ENCODE measurements at places on chromosomes 13 and 19. TPM values are rescaled to one million over a fixed set of nuclear protein-coding genes. Genes with fewer than 3 reads are reported as not detected.
A peak's percentile ranks its signal among the peaks of the same experiment; 100 is the strongest.

DNA sequence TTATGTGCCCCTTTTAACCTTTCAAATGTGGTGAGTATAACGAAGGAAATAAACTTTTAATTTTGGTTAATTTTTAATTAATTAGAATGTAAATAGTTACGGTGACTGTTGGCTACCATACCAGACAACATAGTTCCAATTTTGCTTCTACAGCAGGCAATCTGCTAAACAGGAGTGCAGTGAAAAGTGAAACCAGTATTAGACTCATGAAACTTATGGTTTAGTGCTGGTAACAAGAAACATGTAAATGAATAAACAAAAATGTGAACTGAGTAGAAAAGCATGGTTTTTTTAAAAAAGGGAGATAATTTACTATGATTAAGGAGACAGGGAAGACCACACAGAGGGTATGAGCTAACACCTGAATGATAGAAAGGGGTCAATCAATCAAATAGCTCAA, 478.4 kb downstream of the PCDH9 start:
- DNase-seq: no peak

DNA sequence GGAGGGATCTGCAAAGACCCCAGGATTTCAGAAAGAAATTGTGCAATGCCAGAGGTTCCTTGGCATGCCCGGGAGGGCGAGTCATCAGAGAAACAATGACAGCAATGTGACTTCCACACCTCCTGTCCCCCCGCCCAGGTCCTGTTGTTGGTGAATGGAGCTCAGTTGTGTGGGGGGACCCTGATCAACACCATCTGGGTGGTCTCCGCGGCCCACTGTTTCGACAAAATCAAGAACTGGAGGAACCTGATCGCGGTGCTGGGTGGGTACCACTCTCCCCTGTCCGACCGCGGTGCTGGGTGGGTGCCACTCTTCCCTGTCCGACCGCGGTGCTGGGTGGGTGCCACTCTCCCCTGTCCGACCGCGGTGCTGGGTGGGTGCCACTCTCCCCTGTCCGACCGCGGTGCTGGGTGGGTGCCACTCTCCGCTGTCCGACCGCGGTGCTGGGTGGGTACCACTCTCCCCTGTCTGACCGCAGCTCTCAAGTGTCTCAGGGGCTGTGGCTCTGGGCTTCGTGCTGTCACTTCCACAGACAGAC, 5.2 kb upstream of the F10 start:
- DNase-seq: peak; percentile 6

DNA sequence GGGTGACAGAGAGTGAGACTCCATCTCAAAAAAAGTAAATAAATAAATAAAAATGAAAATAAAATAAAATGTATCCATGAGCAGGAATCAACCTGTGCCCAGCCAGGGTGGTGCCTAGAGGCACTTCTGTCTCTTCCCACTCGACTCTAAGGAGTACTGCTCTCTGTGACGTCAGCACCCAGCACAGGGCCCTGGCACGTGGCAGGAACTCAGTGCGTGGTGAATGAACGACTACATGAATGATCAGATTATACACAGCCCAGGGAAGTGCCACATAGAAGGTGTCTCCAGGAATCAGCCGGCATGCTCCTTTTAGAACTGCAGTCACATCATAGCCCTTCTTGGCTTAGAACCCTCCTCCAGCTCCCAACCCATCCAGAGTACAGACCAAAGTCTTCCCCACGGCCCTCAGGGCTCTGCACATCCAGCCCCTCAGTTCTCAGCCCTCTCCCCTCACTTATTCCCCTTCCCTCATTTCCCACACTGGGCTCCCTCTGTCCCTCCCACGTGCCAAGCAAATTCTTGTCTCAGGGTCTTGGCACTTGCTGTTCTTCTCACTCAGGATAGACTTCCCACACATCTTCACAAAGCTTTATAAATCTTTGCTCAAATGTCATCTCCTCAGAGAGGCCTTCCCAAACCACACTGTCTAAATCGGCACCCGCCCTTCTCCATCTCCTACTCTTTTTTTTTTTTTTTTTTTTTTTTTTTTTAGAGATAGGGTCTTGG, 4.2 kb downstream of the CLIP3 start:
- DNase-seq: no peak

DNA sequence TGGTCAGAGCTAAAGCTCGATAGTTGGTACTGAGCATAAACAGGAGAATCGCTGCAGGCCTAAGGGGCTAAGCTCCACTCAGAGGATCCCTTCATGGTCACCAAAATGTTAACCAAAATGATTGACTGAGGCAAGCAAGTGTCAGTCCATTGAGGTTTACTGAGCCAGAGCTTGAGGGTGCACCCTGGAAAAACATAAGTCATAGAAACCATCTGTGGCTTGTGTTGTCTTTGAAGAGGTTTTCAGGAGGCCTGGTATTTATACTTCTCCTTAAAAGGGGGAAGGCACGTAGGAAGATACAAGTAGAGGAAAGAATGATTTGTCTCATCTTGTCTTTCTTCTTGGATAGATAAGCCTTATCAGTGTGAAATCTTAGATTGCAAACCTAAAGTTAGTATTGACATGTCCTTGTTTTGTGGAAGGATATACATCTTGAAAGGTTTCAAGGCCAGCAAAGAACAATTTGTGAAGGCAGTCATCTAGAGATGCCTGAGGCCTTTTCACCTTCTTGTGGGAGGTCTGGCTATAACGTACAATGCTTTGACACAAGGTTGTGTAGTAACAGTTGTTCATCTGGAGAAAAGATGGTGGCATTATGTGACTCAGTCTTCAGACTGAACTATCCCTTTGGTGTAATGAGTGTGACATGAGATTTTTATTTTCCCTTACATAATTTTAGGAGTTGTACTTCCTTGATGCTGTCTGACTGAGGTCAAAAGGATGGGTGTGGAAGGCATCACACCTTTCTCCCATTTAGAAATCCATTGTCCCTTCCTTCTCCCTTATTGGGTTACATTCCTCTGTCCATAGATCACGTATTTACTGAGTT, 14.7 kb upstream of the CEACAM6 start:
- no peak for DNase-seq

- DNase-seq: no peak
Observed at GRCh38 chr19:45110851-45111266, 17.9 kb downstream of the PPP1R37 start.

DNA sequence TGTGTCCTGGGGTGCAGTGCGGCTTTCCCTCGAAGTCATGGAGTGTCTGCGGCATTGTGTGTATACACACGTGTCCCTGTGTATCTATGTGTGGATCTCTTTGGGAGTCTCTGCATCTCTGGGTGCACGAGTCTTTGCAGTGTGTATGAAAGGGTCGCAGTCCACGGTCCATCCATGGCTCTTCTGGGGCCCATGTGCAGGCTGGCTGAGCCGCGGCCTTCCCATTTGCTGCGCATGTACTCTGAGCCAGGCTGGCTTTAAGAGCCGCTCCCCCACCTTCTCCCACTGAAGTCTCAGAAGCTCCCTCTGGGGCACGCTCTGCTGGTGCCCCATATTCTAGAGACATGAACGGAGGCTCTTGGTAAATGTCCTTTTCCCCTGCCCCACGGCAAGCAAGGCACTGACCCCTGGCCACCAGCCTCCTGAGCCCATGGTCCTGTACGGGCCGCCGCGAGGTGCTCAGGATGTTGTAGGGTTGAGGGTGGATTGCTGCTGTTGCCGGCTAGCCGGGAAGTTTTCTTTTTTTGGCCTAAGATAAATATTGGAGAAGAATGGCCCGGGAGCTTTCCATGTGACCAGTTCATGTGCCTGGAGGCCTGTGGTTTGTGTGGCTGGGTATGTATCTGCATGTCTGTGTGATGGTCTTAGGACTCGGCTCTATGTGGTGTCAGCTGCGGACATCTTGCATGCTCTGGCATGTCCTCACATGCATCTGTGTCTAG, 31.9 kb downstream of the PAK4 start:
- no peak for DNase-seq

GRCh38 chr19:10374931-10375330, 5.4 kb downstream of the TYK2 start:
- no peak for DNase-seq

- DNase-seq: peak; percentile 74
Observed at GRCh38 chr19:49391581-49392399, 3.7 kb downstream of the KASH5 start.

- peak; percentile 95 for DNase-seq
Observed at GRCh38 chr19:38321646-38322196, 2.1 kb downstream of the KCNK6 start.

DNA sequence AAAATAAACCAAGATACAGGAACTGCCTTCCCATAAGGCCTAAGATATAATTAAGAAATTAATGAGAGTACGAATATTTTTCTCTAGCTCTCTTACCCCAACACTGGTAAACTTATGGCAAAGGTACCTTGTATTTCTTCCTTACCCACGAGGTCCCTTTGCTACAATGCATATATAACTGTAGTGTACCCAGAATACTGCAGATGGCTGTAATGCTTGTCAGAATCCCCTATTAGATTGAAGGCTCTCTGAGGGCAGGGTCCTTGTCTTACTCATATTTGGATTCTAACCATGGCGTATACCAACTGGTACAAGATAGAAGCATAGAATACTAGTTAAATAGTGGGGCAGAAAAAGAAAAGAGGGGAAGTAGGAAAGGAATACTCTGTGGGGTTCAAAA, 15.1 kb downstream of the SLC25A30 start:
- DNase-seq: no peak

DNA sequence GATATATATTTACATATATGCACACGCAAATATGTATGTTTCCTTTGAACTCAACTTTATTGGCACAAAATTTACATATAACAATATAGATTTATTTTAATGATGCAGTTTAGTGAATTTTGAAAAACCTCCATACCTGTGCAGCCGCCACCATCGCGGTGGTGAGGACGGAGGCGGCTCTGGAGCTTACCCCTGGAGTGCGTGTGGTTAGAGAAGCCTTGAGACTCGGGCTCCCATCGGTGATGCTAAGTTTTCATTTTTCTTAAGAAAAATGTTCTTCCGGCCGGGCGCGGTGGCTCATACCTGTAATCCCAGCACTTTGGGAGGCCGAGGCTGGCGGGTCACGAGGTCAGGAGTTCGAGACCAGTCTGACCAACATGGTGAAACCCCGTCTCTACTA, 31.8 kb downstream of the GJA3 start:
- DNase-seq: no peak

DNA sequence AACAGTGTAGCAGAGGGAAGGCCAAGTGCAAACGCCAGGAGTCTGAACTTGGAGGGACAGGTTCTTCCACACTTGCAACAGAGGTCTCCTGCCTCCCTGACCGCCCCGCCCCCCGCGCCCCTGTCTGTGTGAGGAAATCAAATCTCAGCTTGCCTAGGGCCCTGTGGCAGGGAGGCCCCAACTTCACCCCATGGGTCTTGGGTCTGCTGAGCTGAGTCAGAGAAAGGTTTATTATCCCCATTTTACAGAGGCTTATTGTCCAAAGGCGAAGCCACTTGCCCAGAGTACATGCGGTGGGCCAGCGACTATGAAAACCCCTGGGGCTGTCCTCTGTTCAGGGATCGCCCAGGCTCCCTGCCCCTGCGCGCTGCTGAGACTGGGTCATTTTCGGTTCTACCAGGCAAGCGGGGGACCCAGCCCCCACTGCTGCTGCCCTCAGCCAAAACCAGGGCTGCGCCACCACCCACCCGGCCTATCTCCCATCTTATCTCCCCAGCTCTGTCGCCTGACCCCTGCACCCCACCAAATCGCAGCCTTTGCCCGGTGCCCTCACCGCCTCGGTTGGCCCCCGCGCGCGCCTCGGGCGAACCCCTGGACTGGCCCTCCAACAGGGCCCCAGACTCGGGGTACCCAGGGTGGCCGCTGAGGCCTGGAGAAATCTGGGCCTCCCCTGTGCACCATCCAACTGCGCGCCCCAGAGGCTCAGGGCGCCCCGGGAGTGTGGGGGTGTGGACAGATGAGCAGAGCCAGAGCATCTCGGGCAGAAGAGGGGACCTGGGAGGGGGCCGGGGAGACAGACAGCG, 850 bp upstream of the CERS4 start:
- peak; percentile 13 for DNase-seq

- peak; percentile 52 for DNase-seq
Observed at GRCh38 chr13:41019011-41019487, at the start of gene ELF1. ELF1 (minus strand) TSS chr13:41019316; CDS start chr13:40982054, 37,262 bp downstream.

DNA sequence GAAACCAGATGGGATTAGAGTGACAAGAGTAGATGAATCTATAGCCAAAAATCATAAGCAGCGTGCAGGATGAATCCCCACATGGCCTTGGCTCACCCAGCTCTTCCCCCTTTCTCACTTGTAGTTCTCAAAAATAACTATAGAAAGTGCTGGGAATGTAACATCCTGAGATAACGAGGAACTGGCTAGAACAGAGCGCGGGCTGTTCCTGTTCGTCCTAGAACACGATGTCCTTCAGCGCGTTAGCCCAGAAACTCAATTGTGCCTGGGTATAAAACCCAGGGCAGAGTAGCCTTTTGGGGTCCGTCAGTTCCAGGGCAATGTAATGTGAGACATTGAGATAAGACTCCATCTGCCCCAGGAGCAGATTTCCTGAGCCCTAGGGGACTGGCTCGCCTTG, 326.2 kb downstream of the TSHZ3 start:
- DNase-seq: no peak

DNA sequence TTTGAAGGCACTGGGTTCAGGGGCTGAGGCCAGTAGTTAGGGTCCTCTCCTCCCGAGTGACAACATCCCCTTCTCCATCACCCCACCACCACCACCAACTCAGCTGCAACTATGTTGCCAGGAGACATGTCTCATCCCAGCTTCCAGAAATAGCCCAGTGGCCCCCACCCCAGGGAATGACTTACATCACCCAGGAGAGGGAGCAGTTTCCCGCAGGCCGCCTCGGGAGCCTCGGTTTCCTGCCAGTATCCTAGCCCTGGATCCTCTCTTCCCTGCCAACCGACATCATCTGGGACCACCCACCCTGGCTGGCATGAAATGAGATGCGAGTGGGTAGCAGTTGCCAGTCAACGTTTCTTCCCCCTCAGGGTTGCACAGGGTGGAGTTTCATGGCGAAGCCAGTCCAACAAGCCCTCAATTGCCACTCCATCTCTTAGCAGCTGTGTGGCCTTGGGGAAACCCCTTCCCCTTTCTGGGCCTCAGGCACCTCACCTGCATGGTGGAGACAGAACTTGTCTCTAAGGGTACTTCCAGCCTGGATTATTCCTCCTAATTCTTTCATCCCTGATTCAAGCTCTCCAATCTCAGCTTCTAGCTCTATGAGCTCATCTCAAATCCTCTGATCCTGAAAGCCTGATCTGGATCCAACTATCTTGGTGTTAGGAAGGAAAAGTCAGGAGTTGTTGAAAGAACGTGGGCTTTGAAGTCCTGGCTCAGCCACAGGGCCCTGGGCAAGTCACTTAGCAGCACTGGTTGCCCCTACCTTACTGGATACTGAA, 3.9 kb upstream of the GSK3A start:
- peak; percentile 88 for DNase-seq

Gene C5AR1
- 10.0 TPM for polyA plus RNA-seq

Gene PCDH9
- 1.0 TPM for polyA plus RNA-seq

Gene KIR2DL4
- polyA plus RNA-seq: not detected

Gene LAIR1
- polyA plus RNA-seq: 21.2 TPM

Gene PNMA8A
- polyA plus RNA-seq: 13.2 TPM

Gene LSM7
- polyA plus RNA-seq: 31.8 TPM

Gene IGFL2
- not detected for polyA plus RNA-seq

Gene POU4F1
- polyA plus RNA-seq: 0.02 TPM

Gene VN1R2
- polyA plus RNA-seq: not detected

Gene CLEC17A
- polyA plus RNA-seq: 0.12 TPM

Gene FLT3LG
- 15.3 TPM for polyA plus RNA-seq

Gene ANGPTL4
- polyA plus RNA-seq: 11.7 TPM

Gene ZNF506
- 20.3 TPM for polyA plus RNA-seq

Gene MEDAG
- 37.6 TPM for polyA plus RNA-seq

All from ovary (tissue), 10 donors.